Upper lobe of right lung (tissue), 1 donor: ENCODE measurements at places on chromosomes 2 and 18.
A peak's percentile ranks its signal among the peaks of the same experiment; 100 is the strongest.

DNA sequence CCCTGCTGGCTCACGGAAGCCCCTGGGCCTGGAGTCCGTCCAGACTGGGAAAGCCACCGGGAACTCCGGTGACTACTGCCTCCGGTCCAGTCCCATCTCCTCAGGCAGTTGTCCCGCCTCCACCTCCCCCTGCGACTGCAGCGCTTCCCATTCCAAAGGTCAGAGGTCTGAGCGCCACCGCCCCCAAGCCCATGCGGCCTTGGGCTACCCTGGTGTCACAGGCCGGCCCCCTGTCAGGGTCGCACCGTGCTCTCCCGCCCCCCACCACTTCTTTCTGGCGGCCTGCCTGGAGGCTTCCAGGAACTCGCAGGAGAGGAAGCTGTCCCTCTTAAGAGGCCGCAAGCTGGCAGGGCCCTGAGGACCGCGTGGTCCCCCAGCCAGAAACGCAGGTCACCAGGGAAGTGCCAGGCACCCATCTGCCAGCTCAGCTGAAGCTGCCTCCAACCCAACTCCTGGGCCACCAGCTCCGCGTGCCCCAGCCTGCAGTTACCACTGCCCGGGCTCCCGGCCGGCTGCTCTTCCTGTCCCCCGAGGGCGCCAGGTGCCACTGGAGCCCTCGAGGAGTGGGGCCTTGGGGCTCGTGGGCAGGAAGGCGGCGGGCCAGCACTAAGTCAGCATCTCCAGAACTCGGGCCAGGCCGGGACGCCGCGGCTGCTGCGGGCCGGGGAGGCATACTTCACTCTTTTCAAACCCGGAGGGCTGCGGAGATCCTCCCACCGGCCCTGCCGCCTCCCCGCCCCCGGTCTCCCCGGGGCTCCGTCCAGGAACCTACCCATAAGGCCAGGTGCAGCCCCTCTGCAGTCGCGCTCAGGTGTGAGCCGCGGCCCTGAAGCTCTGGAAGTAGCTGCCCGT lies 83.3 kb upstream of the POMC start:
- DNase-seq: peak; percentile 81

- DNase-seq: no peak
Observed at GRCh38 chr18:58975296-58975695, 110.6 kb downstream of the ZNF532 start.

GRCh38 chr2:150485871-150486538 lies 1.5 kb downstream of the RND3 start:
- DNase-seq: peak; percentile 84

- no peak for DNase-seq
Observed at GRCh38 chr2:3443506-3444084, 64.1 kb downstream of the TRAPPC12 start.

- no peak for DNase-seq
Observed at GRCh38 chr18:12990123-12990475, 1.1 kb upstream of the CEP192 start.

DNA sequence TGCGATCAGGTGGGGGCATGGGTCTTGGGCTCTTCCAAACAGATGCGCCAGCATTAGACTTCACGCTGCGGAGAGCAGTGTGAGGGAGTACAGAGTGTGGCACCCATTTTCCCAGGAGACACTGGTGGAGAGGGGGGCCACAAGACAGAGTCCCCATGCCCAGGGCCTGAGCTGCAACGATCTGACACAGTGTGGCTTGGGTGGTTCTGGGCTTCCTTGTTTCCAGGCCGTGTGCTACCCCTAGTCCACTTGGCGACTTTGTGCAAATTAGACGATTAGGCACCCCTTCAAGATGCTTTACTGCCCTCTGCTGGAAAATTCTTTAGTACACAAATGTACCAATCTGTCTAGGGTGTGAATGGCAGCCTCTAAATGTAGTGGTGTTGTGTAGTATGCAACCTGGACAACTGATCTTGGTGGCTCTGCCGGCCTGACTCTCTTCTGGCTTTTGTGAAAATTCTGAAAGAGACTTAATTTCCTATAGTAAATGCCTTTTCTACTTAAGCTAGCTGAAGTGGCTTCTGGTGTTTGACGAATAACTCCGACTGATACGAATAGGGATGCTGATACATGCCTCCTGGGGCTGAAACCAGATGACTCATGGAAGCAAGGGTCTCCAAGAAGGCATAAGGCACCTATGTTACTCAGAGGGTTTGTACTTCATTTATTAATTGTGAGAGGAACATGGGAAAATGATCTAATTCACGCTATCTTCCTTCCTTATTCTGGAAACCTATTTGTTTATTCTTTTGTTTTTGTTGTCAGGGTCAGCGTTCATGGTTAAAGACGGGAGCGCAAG lies 92.3 kb upstream of the SMAD2 start:
- DNase-seq: no peak
